Kidney epithelial cell (primary cell): ENCODE measurements at places on chromosomes 11 and 22.

DNA sequence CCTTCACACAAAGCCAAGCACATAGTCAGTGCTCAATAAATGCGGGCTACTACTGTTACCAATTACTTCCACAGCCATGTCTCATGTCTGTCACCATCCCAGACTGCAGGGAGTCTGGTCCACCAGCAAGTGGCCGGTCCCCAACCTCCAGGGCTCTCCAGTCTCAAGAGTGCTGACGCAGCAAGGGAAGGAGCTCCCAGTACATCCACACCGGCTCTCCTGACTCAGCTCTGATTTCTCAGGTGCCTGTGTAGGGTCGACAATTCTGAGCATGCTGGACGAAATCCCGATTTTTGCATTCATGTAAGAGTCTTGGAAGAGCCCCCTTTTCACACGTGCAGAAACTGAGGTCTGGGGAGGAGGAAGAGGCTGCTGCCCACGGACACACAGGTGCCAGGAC, 10.3 kb upstream of the NEFH start:
- DNase-seq, result no peak

- no peak for DNase-seq
These were observed 176.5 kb downstream of the CTTN start for GRCh38 chr11:70574725-70575347.

DNA sequence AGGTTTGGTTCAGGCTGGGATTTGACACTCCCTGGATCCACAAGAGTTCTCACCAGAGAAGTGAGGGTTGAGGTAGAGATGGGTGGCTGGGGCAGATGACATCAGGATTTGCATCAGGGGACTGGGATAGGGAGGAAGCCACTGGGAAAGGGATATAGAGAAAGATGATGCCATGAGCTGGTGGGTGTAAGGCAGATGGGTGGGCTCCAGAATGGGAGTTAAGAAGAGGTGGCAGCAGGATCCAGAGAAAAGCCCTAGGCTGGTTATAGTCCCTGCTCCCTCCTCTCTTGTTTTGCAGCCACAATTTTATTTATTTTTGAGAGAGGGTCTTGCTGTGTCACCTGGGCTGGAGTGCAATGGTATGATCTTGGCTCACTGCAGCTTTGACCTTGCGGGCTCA, 1.8 kb upstream of the C1QTNF4 start:
- no peak for DNase-seq

DNA sequence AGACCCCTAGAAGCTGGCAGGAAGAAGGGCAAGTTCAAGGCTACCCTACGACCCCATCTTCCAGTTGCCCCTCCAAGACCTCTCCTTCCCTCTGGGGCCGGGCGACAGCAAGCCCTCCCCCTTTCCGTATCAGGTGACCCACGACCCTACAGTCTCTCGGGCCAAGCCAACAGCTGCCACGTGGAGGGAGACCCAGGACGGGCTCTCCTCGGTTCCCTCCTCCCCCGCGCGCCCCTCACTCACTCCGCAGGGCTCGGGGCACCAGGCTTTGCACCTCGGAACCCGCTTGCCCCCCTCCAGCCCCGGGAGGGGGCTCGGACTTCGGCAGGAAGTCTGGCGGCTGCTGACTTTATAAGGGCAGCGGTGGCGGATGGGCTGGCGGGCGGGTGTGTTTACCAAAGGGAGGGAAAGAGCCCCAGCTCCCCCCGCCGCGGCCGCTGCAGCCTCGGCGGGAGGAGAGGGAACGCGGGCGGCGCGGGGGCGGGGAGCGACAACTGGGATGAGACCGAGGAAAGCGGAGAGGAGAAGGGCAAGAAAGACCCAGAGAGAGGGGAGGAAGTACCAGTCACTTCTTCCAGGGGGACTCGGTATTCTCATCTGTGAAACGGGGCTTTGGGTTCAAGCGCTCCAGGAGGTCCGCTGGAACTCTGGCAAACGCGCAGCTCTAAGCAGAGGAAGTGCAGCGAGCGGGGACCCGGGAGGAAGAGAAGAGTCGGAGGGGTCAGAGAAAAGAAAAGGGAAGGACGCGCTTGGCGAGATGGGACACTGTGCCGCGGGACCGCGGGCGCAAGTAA, 767 bp downstream of the SLC43A1 start:
- DNase-seq, result no peak

DNA sequence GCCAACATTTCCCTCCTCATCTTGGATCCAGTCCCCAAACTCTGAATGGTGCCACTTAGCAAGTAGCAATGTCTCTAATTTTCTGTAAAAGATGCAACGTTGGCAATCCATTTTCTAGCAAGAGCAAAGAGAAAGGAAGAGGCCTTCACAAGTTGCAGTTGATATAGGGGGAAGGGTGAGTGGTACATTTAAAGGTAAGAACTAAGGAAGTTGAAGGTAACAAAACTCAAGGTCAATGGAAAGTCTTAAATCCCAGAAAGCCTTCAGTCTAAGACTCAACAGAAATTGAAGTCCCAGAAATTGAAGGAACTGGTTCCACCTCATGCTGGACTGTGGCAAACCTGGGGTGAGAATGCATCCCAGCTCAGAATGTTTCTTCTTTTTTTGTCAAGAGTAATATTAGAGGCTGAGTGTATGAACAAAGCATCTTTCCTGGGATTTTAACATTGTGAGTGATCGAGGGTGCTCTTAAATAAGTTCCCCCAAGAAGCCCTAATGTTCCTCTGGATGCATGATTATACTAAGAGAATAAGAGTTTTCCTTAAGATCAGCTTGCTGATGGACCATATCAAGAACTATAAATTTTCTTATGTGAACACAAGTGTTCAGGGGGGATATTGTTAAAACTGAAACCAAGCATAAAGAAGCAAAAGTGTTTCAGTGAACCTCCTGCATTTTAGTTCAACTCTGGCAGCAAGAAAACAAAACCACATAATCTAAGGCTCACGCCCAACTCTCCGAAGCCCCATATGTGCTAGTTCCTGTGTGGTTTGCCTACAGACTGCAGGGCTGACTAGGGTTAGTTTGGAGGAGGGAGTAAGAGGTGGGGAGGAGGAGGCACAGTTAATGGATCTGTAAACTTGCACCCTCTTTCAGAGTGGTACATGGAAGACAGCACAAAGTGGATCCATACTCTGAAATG, at the start of gene GRAP2:
TSS of gene GRAP2 (plus strand) at position 779 of the 922 bp plus-strand sequence. CDS start 46,023 bp downstream, outside the sequence.
- no peak for DNase-seq

DNA sequence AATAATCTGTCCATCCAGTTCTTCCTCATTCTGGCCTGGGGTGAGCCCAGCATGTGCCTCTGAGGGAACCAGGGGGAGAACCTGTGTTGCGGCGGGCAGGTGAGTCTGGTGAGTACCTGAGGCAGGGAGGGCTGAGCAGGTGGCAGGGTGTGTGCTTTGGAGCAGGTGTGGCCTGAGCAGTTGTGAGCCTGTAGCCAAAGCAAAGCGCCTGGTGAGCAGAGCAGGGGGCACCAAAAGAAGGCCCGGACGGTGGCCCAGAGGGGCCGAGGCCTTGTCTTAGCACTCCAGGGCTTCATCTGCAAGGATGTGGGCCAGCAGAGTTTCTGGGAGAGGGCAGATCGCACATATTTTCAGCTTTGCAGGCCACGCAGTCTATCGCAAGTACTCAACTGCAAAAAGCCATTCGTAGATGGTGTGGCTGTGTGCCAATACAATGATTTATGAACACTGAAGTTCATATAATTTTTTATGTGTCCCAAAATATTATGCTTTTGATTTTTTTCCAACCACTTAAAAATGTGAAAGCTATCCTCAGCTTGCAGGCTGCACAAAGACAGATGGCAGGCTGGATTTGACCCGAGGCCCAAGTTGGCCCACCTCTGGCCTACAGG, 8.7 kb downstream of the GLB1L2 start:
- DNase-seq, result no peak

GRCh38 chr22:36194971-36195370, 6.6 kb downstream of the APOL4 start:
- DNase-seq, result peak; percentile 28

DNA sequence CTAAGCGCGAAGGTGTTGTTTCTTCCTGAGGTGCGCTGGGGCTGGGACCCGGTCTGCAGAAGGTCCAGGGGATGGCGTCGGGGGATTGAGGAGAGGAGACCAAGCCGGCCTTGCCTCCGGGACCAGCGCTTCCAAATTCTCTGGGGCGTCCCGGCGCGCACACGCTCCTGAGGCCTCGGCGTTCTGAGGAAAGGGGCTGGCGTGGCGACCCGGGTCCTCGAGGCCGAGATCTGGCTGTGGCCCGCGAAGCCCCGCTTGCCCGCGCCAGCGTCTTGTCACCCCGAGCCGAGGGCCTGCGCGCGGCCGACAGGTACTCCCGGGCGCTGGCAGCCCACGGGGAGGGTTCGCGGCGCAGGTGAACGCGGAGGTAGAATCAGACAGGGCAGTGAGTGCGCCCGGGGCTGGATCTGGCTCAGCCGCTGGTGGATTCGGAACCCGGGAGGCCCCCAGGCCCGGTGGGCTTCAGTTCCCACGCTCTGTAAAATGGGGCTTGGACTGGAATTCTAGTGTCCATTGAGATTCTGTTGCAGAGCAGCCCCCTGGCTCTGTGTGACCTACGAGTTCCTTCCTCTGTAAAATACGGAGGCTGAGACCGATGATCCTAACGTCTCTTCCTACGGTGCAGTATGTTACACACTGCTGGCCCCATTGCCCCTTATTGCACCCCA, 14.7 kb downstream of the SSH3 start:
- DNase-seq, result no peak

GRCh38 chr11:10304495-10305261, at the start of gene ADM:
TSS of gene ADM (plus strand) at chr11:10305073. CDS start at chr11:10305701, 628 bp downstream.
- DNase-seq, result no peak

DNA sequence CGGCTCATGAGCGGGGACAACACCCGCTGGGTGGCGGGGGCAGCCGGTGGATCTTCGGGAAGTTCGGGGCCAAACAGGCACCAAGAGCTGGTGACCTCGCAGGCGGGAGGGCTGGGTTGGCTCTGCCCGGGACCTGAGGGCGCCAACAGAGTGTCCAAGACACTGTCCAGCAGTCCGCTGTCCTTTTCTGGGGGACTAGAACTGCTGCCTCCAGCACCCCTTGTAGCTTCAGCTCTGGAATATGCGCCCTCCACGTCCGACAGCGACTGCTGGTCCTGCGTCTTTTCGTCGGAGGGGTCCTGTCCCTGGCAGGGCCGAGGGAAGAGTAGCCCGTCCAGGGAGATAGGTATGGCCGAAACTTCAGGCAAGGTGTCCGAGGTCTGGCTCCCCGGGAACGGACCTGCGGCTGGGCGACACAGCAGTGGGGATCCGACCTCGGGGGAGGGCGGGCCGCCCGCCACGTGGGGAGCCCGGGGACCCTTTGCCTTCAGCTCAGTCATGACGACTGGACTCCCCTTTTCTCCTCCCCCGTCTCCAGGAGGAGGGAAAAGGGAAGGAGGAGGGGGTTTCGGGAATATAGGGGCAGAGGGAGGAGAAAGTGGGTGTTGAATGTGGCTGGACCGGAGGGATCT, 926 bp downstream of the PGR start:
- no peak for DNase-seq

DNA sequence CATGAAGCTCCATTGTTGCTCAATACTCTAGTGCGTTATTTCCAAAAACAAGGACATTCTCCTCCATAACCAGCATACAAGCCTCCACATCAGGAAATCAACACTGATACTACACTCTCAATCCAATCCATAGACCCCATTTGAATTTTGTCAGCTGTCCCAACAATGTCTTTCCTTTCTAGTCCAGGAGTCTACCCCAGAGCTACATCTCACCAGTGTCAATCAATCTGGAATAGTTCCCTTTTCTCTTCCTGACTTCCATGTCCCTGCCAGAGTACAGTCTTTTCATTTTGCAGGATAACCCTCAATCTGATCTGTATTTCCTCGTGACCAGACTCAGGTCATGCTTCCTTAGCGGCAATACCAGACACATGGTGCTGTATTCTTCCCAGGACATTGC, 43.0 kb downstream of the TCF20 start:
- no peak for DNase-seq

GRCh38 chr11:111045874-111046273, 199.7 kb upstream of the POU2AF2 start:
- no peak for DNase-seq

GRCh38 chr11:87265979-87266378, 228.2 kb downstream of the TMEM135 start:
- DNase-seq, result no peak

DNA sequence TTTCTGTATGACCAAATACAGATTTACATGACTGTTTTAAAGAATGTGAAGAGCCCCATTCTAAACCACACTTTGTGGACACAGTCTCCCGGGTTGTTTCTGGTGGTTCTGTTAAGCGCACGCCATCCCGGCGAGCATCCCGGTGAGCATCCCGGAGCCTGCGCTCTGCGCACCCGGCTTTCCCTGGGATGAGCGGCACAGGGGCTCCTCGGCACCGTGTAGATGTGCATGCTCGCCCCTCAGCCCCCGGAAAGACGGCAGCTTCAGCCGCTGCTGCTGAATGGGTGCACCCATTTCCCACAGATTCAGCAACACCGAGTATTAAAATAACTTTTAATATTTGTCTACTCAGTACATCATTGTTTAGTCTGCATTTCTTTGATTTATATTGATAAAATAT, 36.0 kb downstream of the GLB1L2 start:
- DNase-seq, result no peak

GRCh38 chr11:80362563-80363340, 921.9 kb upstream of the TENM4 start:
- no peak for DNase-seq

DNA sequence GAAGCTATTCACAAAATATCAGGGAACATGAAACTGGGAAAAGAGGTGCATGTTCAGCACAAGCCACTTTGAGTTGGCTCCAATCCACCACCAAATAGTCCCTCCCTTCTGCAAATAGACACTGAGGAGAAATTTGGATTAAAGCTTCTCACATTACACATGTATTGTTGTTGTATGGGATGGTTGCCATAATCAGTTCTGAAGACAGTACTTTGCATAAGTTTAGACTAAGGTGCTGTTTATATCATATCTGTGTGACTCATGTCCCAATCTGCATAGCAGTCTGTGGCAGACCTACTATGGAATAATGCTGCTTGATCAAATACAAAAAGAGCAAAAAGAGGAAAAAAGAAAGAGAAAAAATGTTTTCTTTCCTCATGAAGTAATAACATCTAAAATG, 376.7 kb upstream of the DDI1 start:
- no peak for DNase-seq

DNA sequence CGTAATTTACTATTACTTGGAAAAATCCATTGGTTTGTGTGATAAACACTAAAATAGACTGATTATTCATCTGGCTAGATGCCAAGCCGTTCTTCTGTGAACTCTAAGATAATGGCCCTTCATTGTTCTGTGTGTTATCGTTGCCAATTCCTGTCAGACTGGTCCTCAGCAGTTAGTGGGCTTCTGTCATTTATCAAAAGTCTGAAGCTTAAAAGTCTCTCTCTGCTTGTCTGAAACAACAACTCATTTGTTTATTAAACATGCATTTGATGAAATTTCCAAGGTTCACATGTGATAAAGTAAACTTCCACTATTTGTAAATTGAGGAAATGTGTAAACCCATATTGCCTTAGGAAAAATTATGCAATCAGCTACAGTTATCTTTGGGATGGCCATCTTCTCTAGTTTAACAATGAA, 21.1 kb upstream of the RDX start:
- DNase-seq, result no peak

- DNase-seq, result no peak
These were observed 13.0 kb upstream of the TUB start for GRCh38 chr11:8067929-8068575.

- DNase-seq, result no peak
These were observed 70.4 kb downstream of the GLYATL1 start for GRCh38 chr11:59009661-59010060.

GRCh38 chr11:125667151-125667550, 13.5 kb downstream of the ACRV1 start:
- no peak for DNase-seq

GRCh38 chr22:24830205-24830979, 24.4 kb downstream of the SGSM1 start:
- DNase-seq, result no peak
